Thoracic aorta (tissue), 2 donors: ENCODE measurements at places on chromosomes 6 and 20. TPM values are rescaled to one million over a fixed set of nuclear protein-coding genes. Genes with fewer than 3 reads are reported as not detected.

- no peak overlapping the region for H3K4me3 ChIP-seq
- H3K4me1 ChIP-seq: peaks cover 6% of the 10 kb centered on the region
- H3K27me3 ChIP-seq: no peaks in the 10 kb centered on the region
- no peak overlapping the region for H3K27ac ChIP-seq
- H3K36me3 ChIP-seq: peaks cover 3% of the 10 kb centered on the region
Measured at GRCh38 chr20:13744352-13744751, 40.4 kb downstream of the ESF1 start.

- H3K27ac ChIP-seq: no peak overlapping the region
- no peak overlapping the region for H3K4me3 ChIP-seq
- no peak for DNase-seq
Measured at GRCh38 chr20:46720019-46720418, 10.6 kb downstream of the SLC2A10 start.

DNA sequence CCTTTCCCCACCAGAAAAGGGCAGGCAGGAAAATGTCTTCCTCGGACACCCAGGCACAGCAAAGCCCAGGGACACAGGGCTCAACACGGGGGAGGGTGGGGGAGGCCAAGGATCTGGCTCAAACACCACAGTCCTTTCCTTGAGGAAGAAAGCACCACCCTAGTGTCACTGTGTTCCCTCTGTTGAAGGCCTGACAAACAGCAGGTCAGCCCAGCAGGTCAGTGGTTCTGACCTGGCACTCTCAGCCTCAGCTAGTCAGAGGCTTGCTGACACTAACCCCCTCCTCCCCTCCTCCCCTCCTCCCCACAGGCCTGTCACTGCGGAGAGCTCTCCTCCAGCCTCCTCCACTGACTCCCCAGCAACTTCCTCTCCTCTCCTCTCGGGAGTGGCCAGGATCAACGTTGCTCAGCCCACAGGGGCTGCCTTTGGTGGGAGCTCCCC is 239.6 kb downstream of the LRFN2 start:
- DNase-seq: no peak
- H3K4me1 ChIP-seq: no peaks in the 10 kb centered on the region
- no peak overlapping the region for H3K27ac ChIP-seq
- H3K36me3 ChIP-seq: no peaks in the 10 kb centered on the region
- no peak overlapping the region for H3K4me3 ChIP-seq

DNA sequence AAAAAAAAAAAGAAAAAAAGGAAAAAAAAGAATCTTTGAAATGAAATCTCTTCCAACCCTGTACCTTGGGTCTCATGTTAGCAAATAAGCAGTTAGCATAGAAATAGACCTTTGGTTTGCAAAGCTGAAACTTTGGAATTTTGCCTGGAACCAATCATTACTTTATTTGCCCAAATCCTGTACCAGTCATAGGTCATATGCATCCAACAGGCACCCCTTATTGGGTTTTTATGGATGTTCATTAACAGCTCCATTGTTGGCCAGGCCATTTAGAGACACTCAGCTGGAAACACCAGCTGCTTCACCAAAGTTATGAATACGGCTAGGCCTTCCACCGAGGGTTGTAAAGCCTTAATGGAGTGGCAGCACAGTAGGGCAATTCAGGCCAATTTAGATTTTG is 53.0 kb downstream of the ALDH8A1 start:
- H3K4me3 ChIP-seq: no peak overlapping the region
- H3K27ac ChIP-seq: no peak overlapping the region
- H3K27me3 ChIP-seq: no peaks in the 10 kb centered on the region
- DNase-seq: no peak
- H3K4me1 ChIP-seq: no peaks in the 10 kb centered on the region

DNA sequence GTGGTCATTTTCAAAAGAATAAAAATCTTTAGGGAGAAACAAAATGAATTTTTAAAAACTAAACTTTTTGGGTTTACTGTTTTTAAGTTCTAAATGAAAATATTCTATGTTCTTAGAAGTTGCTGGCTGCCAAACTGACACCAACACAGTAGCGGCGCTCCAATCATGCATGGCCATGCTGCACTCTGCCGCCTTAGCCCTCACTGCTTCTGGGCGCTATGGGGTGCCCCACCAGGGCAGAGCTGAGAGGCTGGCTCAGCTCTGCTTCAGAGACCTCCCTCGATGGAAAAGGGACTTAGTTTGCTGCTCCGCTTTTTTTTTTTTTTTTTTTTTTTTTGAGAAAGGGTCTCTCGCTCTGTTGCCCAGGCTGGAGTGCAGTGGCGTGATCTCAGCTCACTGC is 20.9 kb downstream of the EZR start:
- H3K27ac ChIP-seq: peak overlapping the region; percentile 42
- H3K27me3 ChIP-seq: no peaks in the 10 kb centered on the region
- no peak overlapping the region for H3K4me3 ChIP-seq
- DNase-seq: no peak
- no peaks in the 10 kb centered on the region for H3K36me3 ChIP-seq

GRCh38 chr6:20069021-20069522 is 143.2 kb downstream of the MBOAT1 start:
- H3K27me3 ChIP-seq: no peaks in the 10 kb centered on the region
- no peaks in the 10 kb centered on the region for H3K36me3 ChIP-seq
- no peak for DNase-seq
- H3K4me1 ChIP-seq: no peaks in the 10 kb centered on the region

The PPIL1 gene
- 12.0 TPM for total RNA-seq

The NEURL2 gene
- total RNA-seq: 78.7 TPM

The TRAM2 gene
- 40.0 TPM for total RNA-seq

GRCh38 chr20:63155266-63156165 is 60.4 kb downstream of the YTHDF1 start:
- peaks cover 8% of the 10 kb centered on the region for H3K27me3 ChIP-seq
- no peak overlapping the region for H3K27ac ChIP-seq
- no peak for DNase-seq
- H3K36me3 ChIP-seq: no peaks in the 10 kb centered on the region

The GLP1R gene
- total RNA-seq: not detected

GRCh38 chr6:36674942-36675341 is 3.6 kb upstream of the CDKN1A start:
- no peaks in the 10 kb centered on the region for H3K36me3 ChIP-seq
- no peak overlapping the region for H3K4me3 ChIP-seq
- H3K27ac ChIP-seq: no peak overlapping the region
- H3K4me1 ChIP-seq: peaks cover 26% of the 10 kb centered on the region
- H3K27me3 ChIP-seq: no peaks in the 10 kb centered on the region

The LY6G6D gene
- total RNA-seq: not detected

GRCh38 chr6:89359561-89359960 is 7.0 kb upstream of the UBE2J1 start:
- H3K27ac ChIP-seq: no peak overlapping the region
- no peaks in the 10 kb centered on the region for H3K36me3 ChIP-seq
- H3K27me3 ChIP-seq: no peaks in the 10 kb centered on the region
- no peaks in the 10 kb centered on the region for H3K4me1 ChIP-seq
